Cortex of kidney (tissue), 1 donor: ENCODE measurements at places on chromosomes 3 and 15.

GRCh38 chr15:96720656-96721055, 390.2 kb downstream of the NR2F2 start:
- no peak for DNase-seq

DNA sequence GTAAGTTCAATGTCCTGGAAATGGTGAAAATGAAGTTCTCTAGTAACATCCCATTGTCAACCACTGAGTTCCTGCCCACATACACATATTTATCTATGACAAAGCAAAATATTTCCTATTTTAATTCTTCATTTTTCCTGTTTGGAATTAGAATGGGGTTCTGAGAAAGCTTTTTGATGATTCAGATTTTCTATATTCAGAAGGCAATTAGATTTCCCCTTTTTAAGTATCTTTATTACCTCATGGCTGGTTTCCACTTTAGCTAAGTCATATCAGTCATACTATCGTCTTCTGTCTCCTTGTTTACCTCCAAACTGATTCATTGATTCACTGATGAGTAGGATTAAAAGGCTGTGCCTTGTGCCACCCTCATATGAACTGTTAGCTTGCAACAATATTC, 17.9 kb downstream of the ETFA start:
- DNase-seq: no peak

DNA sequence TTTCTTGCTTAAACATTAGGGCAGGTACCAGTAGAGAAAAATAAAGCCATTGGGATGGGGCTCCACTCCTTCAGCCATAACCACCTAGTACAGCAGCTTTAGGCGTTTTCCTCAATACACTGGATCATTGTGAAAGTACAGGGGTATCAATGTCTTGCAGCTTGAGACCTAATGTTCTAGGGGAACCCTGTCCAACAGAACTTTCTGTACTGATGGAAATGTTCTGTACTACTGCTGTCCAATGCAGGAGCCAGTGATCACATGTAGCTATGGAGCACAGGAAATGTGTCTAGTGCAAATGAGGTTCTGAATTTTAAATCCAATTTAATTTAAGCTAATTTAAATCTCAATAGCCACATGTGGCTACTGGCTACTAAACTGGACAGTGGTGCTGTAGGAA, 93.9 kb downstream of the NEDD4 start:
- DNase-seq: no peak

- no peak for DNase-seq
These were observed 5.8 kb upstream of the PPP4R2 start for GRCh38 chr3:72990701-72991395.

DNA sequence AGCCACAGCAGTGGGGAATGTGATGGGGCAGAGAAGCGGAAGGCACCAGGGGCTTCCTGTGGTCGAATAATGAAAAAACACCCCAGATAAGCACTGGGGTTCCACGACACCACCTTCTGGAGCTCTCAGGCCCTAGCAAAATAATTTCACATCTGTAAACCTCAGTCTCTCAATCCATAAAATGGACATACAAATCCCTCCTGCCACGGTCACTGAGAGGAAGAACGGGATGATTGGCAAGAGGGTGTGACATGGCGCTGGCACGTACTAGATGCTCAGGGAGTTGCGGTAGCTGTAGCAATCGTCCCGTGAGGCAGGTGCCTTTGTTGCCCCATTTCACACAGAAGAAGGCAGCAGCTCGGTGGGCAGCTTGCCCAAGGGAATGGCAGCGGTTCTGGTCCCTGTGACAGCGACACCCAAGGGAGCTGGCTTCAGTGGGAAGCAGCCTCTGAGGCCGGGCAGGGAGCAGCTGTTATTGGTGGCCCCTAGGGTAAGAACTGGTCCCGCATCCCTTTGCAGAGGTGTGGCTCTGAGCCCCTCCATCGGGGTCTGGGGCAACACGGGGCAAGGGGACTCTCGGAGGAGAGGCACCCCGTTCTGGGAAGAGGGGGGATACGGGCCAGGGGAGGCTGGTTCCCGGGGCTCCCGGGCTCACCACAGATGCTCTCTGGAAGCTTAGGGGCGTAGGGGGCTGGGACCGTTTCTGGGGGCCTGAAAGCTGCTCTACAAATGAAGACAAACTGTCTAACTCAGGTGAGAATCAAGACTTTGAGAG, 114.0 kb upstream of the ALDH1A3 start:
- DNase-seq: no peak

DNA sequence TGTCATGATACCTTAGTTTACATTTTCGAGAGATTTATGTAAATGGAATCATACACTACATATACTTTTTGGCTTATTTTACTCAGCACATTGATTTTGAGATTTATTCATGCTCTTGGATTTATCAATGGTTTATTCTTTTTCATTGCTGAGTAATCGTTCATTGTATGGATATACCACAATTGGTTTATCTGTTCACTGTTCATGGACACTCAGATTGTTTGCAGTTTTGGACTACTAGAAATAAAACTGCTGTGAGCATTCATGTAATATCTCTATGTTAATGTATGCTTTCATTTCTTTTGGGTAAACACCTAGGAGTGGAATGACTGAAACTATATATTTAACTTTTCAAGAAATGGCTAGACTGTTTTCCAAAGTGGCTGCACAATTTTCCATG, 550.9 kb upstream of the ADAMTS9 start:
- DNase-seq: no peak

DNA sequence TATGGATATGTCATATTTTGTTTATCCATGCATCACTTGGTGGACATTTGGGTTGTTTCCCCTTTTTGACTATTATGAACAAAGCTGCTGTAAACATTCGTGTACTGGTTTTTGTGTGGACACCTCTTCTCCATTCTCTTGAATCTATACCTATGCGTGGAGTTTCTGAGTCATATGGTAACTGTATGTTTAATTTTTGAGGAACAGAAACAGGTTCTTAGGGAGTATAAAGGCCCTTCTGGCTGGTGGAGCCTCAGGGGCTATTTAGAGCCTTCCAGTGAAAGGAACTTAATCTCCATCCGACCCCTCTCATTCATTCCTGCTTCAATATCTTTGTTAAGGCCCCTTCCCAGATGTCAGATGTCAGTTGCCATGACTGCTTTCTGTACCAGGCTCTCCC, 14.1 kb upstream of the CTXND1 start:
- no peak for DNase-seq

DNA sequence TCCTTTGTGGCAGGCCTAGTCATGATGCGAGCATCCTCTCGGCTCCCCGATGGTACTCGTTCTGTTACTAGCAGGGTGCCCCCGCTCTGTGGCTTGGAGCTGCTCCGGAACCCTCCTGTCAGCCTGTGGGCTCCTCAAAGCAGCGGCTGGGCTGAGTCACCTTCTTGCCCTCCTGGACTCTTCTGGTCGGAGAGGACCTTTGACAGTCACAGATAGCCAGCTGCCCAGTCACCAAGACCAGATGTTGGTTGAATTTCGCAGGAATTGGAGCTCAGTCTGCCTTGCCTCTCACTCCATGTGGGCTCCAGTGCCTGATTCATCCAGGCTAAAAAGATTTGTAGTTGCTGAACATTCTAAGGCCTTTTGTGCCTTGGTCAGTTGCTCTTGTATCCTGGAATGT, 94.5 kb downstream of the CHCHD6 start:
- no peak for DNase-seq

GRCh38 chr3:193869221-193870201, 266.4 kb upstream of the HES1 start:
- DNase-seq: no peak

GRCh38 chr3:52531860-52532516, 1.7 kb downstream of the NT5DC2 start:
- no peak for DNase-seq

- no peak for DNase-seq
These were observed 54.6 kb upstream of the PIAS1 start for GRCh38 chr15:67999320-68000100.

DNA sequence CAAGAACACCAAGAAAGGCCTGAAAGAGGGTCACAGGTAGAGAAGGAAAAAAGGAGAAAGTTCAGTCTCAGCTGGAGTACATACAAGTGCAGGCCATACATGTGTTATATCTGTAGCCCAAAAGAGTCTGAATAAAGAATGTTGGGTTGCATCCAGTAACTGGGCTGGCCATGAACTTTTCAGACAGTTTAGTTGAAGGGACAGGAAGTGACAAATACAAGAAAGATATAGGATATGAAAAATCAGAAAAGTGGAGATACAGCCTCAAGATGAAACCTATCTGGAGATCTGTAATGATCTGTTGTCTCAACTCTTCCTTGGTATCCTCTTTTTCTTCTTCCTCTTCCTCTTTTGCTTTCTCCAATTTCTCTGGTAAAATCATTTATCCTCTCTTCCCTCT, 671.7 kb downstream of the MECOM start:
- no peak for DNase-seq

GRCh38 chr15:42085721-42086120, 8.6 kb downstream of the PLA2G4D start:
- DNase-seq: no peak

- no peak for DNase-seq
These were observed 27.6 kb downstream of the LMCD1 start for GRCh38 chr3:8529181-8529637.

GRCh38 chr3:99578339-99578970, 59.9 kb upstream of the COL8A1 start:
- DNase-seq: no peak

DNA sequence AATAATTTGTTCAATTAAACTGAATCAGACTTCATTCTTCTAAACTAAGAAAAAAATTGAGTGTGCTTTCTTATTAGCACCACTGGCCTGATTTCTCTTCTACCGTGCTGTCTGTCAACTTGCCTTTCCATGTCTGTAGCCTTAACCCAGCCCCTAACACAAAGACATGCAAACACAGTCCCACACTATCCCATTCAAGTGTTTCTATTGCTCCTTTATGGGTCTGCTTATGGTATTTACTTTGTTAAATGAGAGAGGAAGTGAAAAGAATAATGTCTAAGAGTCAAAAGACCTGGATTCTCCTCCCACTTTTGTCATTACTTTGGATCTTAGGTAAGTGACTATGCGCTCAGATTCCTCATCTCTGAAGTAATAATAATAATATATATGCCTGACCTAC, 55.3 kb downstream of the GTF2E1 start:
- no peak for DNase-seq

- no peak for DNase-seq
These were observed 39.8 kb upstream of the CMTM8 start for GRCh38 chr3:32198714-32199113.
